ENCODE measurements at places on chromosomes 6 and 20.

GRCh38 chr6:32716396-32716795, 24.8 kb upstream of the HLA-DQA2 start:
- no peak for DNase-seq

- DNase-seq = no peak
These were observed 9.9 kb downstream of the MAP3K4 start for GRCh38 chr6:161001421-161001820.

- no peak for DNase-seq
These were observed 210.4 kb upstream of the MARCKS start for GRCh38 chr6:113646701-113647100.

DNA sequence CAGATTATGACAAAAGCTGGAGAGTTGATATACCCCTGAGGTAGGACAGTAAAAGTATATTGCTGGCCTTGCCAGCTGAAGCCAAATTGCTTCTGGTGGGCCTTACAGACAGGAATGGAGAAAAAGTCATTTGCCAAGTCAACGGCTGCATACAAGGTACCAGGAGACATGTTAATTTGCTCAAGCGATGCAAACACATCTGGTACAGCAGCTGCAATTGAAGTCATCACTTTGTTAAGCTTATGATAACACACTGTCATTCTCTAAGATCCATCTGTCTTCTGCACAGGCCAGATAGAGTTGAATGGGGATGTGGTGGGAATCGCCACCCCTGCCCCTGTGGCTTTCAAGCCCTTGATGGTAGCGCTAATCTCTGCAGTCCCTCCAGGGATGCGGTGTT, 40.4 kb upstream of the POPDC3 start:
- no peak for DNase-seq

- no peak for DNase-seq
These were observed 311.9 kb upstream of the CITED2 start for GRCh38 chr6:139686308-139686707.

- DNase-seq = no peak
These were observed 255.5 kb downstream of the ARHGAP18 start for GRCh38 chr6:129454488-129454887.

DNA sequence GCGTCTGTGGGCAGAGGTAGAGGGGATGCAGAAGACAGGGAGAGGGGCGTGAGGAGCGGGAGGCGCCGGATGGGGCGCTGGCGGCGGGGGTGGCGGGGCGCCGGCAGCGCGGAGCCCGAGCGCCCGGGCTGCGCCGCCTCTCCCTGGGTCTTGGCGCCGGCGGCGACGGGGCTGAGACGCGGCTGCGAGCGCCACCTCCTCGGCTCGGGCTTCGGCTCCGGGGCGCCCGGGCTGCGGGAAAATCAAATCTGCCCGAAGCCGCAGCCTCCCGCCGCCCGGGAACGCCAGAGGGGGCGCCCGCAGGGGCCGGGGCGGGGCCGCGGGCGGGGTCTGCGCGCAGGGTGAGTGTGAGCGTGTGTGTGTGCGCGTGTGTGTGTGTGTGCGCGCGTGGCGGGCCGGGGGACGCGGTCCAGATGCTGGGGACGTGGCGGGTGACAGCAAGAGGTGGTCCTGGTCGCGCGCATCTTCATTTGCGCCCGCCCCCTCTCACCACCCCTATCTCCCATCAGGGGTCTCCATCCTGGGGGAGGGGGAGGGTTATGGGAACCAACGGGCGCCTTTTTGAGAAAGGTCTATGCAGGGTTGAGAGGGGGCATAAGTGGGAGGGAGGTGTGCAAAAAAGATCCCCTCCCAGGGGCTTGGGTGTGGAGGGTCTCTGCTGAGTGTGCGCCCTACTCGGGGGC, 646 bp upstream of the CPNE5 start:
- DNase-seq = no peak
